ENCODE measurements at places on chromosomes 6 and 20.

DNA sequence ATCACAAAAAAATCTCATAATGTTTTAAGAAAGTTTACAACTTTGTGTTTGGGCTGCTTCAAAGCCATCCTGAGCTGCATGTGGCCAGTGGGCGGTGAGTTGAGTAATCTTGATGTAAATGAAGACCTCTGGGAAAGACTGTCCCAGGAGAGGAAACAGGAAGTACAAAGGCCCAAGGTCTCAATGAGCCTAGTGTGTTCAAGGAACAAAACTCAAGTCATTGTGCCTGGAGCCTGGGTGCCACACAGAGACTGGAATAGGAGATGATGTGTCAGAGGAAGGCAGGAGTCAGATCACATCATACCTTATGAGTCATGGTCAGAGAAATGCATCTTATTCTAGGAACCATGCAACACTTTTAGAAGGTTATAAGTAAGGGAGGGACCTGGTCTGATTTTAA is 51.5 kb downstream of the COL19A1 start:
- no peak for DNase-seq
- no peaks in the 10 kb centered on the region for H3K36me3 ChIP-seq
- H3K4me1 ChIP-seq, result no peaks in the 10 kb centered on the region
- H3K27me3 ChIP-seq, result no peaks in the 10 kb centered on the region
- no peak overlapping the region for H3K27ac ChIP-seq
- no peak overlapping the region for H3K4me3 ChIP-seq

DNA sequence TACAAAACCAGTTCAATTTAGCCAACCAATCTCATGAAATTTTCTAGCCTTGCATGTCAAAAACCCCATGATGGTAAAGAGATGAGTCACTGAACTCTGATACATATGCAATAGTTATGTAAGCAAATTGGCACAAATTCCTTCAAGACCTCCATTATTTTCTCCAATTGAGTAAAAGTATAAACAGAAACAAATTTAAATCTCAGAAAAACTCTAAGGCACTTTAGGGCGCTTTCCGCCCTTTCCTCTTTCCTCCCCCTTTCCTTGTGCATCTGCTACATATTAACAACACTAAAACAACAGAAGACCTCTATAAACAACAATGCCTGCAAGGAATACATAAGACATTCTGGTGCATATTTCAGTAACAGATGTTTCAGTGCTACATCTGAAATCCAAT is 48.5 kb downstream of the KIF13A start:
- no peaks in the 10 kb centered on the region for H3K36me3 ChIP-seq
- no peak overlapping the region for H3K27ac ChIP-seq
- H3K4me1 ChIP-seq, result peaks cover 14% of the 10 kb centered on the region
- DNase-seq, result no peak
- H3K4me3 ChIP-seq, result no peak overlapping the region

GRCh38 chr6:81480139-81480538 is 272.3 kb downstream of the TENT5A start:
- H3K4me1 ChIP-seq, result peaks cover 3% of the 10 kb centered on the region
- H3K27me3 ChIP-seq, result no peaks in the 10 kb centered on the region
- no peak overlapping the region for H3K4me3 ChIP-seq
- no peak for DNase-seq

DNA sequence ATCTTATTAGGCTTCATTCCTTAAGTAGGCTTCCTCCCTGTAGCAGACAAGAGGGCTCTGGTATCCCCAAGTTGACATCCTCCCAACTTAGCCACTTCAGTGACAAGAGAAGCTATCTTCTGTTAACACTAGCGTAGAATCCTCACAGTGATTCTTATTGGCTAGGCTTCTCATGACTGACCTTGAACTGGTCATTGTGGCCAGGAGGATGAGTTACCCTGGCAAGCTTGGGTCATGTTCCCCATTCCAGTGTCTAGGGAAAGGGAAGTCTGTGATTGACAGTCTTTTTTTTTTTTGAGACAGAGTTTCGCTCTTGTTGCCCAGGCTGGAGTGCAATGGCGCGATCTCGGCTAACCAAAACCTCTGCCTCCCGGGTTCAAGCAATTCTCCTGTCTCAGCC is 7.1 kb downstream of the CDKAL1 start:
- H3K27ac ChIP-seq, result no peak overlapping the region
- DNase-seq, result no peak
- H3K36me3 ChIP-seq, result peaks cover 21% of the 10 kb centered on the region
- H3K4me3 ChIP-seq, result no peak overlapping the region
- no peaks in the 10 kb centered on the region for H3K27me3 ChIP-seq

DNA sequence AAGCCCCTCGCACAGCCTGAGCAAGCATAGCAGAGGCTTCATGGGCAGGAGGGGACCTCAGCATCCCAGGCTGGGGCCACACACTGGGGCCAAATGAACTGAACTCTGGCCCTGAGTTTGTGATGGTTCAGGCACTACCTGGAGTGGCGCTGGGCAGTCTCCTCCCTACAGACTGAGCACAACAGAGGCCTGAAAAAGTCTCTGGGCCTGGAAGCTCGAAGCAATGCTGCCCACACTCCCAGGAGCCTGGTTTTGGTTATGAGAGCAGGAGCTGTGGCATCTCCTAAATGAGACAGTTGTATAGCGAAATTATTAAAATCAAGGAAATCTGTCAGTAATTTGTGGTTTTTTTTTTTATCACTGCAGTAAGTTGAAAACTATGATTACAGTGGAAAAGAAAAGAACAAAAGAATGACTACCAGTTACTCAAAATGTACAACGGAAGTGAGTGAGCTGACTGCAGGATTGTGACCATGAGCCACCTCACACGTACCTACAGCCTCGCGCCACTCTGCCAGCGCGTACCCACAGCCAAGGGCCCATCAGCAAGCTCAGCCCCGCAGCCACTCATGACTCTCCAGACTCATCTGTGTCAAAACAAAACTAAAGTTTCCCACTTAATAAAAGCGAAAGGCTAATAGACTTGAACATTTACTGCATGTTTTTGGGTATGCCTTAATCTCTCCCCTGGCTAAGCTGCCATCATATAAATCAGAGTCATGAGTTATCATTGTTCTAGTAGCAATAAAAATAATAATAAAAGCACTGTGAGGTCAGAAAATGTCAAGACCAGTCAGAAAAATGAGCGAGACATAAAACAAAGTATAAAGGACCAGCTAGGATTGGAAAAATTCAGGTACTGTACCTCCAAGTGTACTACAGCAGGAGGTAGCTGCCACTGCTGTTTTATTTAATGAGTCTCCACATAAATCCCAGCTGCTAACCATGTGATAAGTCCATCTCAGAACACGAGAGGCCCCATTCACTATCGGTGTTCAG is 177.0 kb downstream of the FOXC1 start:
- H3K27ac ChIP-seq, result no peak overlapping the region
- no peak overlapping the region for H3K4me3 ChIP-seq
- DNase-seq, result no peak
- H3K36me3 ChIP-seq, result no peaks in the 10 kb centered on the region
- H3K4me1 ChIP-seq, result peaks cover 5% of the 10 kb centered on the region
- H3K27me3 ChIP-seq, result no peaks in the 10 kb centered on the region

DNA sequence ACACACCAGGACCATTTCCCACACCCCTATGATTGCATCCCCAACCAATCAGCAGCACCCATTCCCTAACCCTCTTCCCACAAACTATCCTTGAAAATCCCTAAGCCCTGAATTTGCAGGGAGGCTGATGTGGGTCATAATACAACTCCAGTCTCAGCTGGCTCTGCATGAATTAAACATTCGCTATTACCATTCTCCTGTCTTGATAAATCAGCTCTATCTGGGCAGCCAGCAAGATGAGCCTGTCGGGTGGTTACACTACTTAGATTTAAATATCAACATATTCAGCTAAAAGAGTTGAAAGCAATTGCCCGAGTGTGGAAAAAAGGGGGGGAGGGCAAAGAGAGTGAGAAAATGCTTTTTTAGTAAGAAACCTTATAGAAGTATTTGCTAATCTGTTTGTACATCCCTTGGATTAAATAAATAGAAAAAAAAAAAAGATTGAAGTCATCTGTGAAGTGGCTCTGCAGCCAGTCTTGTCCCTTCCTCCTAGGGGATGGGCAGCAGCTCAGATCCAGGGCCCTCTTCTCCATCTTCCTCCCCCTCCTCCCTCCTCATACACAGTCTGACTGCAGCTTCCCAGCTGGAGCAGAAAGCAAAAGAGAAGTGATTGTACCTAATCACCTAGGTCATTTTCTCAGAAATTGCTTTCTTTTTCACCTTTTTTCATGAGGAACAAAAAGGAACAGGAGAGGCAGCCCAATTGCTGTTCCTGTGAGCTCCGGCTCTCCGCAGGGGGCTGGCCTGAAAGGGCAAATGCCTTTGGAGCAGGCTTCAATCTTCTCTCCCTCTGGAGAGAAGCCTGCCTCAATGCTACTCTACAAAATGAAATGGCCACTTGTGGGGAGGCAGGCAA is 356.6 kb upstream of the SULF2 start:
- no peak overlapping the region for H3K27ac ChIP-seq
- H3K36me3 ChIP-seq, result no peaks in the 10 kb centered on the region
- no peak for DNase-seq
- no peaks in the 10 kb centered on the region for H3K4me1 ChIP-seq

DNA sequence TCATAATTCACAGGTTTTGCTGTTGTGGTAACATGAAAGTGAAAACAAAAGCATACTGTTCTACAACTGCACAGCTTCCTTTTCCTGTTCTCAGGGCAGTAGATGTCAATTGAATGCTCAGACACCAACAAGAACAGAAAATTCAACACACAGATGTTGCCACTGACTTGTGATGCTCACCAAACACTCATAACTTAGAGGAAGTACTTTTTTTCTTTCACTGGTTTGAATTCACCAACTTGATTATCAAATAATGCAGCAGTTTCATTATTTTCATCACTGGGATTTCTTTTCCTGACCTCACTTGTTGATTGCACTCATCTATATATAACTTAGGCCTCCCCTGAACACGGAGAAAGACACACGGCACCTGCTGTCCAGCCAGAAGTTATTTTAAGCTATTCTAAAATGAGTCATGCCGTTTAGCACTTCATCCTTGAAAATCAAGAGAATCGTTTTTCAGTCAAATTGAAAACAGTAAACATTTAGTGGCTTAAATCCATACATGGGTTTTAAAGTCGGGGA is 949 bp downstream of the TXLNB start:
- peaks cover 29% of the 10 kb centered on the region for H3K4me1 ChIP-seq
- no peaks in the 10 kb centered on the region for H3K36me3 ChIP-seq
- no peaks in the 10 kb centered on the region for H3K27me3 ChIP-seq
- no peak for DNase-seq
- H3K27ac ChIP-seq, result peak overlapping the region; percentile 77

GRCh38 chr6:140537211-140537610 is 1162.8 kb upstream of the CITED2 start:
- no peaks in the 10 kb centered on the region for H3K27me3 ChIP-seq
- H3K4me3 ChIP-seq, result no peak overlapping the region
- H3K36me3 ChIP-seq, result no peaks in the 10 kb centered on the region
- no peak for DNase-seq
- peaks cover 4% of the 10 kb centered on the region for H3K4me1 ChIP-seq
- H3K27ac ChIP-seq, result peak overlapping the region; percentile 50

GRCh38 chr6:51928320-51928719 is 159.1 kb downstream of the PKHD1 start:
- no peaks in the 10 kb centered on the region for H3K36me3 ChIP-seq
- DNase-seq, result no peak
- no peaks in the 10 kb centered on the region for H3K4me1 ChIP-seq
- no peak overlapping the region for H3K27ac ChIP-seq
- no peaks in the 10 kb centered on the region for H3K27me3 ChIP-seq

DNA sequence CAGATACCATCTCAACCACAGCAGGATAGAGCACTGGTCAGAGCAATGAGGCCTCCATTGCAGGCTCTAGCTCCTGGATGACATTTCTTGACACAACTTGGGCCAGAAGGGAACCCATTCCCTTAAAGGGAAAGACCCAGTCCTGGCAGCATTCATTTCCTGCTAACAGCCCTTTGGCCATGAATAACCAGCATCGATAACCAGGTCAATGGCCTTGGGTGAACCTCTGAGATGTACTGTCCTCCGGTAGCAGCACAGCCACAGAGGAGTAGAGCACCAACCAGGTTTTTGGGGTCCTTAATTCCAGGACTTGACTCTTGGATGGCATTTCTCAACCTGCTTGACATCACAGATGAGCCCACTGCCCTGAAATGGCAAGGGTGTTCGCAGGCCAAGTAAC is 71.2 kb upstream of the FKBP1C start:
- H3K4me1 ChIP-seq, result no peaks in the 10 kb centered on the region
- no peaks in the 10 kb centered on the region for H3K36me3 ChIP-seq
- H3K4me3 ChIP-seq, result no peak overlapping the region

DNA sequence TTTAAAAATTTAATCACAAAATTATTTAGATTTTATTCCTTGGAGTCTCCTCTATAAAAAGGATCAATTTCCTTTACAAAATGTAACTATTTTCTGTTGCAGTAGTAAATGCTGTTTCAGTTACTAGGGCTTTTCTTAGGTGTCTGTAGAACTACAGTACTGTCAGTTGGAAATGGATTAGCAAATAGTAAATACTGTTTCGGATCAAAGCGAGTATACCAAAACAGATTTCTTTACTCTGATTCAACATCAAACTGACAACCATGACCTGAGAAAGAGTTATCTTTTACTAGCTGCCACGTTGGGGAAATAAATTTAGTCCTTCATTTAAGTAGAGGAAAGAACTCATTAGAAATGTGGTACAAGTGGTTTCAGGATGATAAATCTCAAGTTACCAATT is 172.5 kb downstream of the HS3ST5 start:
- H3K4me3 ChIP-seq, result no peak overlapping the region
- no peak overlapping the region for H3K27ac ChIP-seq
- no peaks in the 10 kb centered on the region for H3K4me1 ChIP-seq
- no peaks in the 10 kb centered on the region for H3K27me3 ChIP-seq

DNA sequence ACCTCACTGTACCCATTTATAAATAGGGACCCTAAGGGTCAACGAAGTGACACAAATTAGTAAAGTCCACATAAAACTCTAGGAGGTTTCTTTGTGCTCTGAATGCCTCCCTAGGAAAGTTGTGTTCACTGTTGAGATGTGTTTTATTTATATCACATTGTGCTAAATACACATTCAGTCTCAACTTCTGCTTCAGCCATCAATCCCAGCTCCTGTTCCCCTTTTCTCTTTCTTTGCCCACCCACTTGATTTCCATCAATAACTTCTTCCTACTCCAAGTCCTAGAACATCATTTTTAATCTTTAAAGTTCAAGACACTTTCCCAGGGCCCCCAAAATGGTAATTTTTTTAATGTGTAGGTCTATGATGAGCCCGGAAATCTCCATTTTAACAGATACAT is 208.3 kb upstream of the RAB32 start:
- DNase-seq, result no peak
- no peaks in the 10 kb centered on the region for H3K4me1 ChIP-seq
- no peak overlapping the region for H3K27ac ChIP-seq
- no peaks in the 10 kb centered on the region for H3K27me3 ChIP-seq
- no peak overlapping the region for H3K4me3 ChIP-seq

DNA sequence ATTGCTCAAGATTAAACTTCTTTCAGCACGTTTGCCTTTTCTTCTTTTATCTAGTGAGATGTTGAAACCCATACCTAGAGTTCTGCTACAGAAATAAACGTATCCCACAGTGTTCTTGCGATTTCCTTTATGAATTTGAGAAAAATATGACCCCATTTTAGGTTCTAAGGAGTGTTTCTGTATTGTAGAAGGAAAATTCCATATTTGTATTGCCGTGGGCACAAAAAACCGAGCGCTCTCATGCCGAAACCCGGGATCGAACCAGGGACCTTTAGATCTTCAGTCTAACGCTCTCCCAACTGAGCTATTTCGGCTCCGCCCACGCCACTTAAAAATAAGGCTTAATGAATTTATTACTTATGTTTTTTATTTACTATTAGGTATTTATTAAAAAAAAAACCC is 23.7 kb downstream of the ZNF311 start:
- no peak for DNase-seq
- H3K36me3 ChIP-seq, result no peaks in the 10 kb centered on the region
- peak overlapping the region; percentile 65 for H3K4me3 ChIP-seq
- peak overlapping the region; percentile 48 for H3K27ac ChIP-seq
- H3K27me3 ChIP-seq, result peaks cover 4% of the 10 kb centered on the region

- H3K27me3 ChIP-seq, result no peaks in the 10 kb centered on the region
- no peak for DNase-seq
- no peaks in the 10 kb centered on the region for H3K4me1 ChIP-seq
Measured at GRCh38 chr20:37866051-37866450, 36.9 kb upstream of the VSTM2L start.

Data from suprapubic skin (tissue), 4 donors.